ENCODE measurements at places on chromosomes 16 and 17.

DNA sequence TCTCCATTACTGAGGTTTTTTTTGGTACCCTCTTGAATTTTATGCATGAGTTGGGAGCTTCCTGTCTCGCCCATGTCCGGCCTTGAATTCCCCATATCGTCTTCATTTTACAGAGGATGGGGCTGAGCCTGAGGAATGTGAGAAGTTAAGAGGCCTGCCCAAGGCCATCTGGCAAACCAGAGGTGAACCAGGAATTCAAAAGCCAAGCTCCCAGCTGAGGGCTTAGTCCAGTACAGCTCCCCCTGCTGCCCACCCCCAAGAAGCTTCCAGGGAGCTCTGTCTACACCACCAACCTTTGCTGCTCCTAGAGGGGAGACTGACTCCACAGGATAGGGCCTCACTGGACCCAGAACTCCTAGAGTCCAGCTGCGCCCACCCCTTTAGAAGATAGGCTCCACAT, 20.7 kb upstream of the C16orf78 start:
- no peak for DNase-seq

DNA sequence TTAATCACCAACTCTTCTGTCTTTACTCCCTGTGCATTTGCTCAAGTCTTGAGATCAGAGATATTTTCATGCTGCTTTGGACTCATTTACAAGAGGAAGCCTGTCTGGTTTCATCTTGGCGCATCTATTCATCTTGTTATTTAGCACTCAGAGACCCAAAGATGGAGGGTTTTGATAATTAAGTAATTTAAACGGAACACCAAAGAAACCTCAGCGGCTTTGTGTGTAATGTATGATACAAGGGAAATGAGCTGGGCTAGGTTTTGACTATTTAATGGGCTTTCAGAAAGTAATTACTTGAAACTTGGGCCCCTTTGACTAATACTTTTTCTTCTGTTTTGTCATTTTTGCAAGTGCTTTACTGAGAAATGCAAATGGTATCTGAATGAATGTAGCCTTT, 66.2 kb upstream of the CACNG3 start:
- no peak for DNase-seq

- no peak for DNase-seq
These were observed 103.9 kb upstream of the CHMP6 start for GRCh38 chr17:80887639-80888175.

DNA sequence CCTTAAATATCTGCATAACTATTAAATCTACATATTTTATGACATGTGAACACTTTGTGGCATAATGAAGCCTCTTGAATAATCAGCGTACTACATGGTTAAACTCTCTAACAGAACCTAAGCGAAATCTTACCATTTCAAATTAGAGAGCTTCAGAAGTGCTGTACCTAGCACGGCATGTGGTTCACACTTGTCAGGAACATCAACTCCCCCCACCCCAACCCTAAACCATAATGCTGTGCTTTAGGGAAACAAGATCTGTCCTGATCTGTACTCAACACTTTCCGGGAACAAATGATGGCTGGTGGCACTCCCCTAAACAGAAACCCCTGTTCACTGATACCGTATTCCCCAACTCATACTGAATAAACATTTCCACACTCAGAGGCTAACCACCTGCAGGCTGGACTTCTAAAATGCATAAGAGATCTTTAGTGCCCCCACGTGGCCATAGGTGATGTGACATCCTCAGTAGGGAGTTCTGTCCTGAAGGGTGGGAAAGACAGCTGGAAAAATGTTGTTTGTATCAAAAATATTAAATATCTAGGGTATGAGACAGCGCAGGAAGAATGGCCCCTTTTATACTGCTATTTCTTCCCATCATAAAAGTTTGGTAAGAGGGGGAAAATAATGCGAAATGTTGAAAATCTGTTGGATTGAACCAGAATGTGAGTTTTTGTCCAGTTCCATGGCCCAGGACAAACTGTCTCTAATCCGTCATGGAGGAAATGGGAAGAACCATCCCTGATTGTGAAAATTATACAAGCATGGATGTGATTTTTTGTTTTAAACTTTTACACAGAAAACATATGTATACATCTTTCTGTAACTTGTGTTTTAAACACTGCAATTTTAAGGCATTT, 88.6 kb downstream of the USP31 start:
- DNase-seq: peak; percentile 40

- DNase-seq: no peak
These were observed 109.8 kb downstream of the GOSR1 start for GRCh38 chr17:30586818-30587595.

GRCh38 chr17:29924786-29925185, 5.2 kb downstream of the SSH2 start:
- no peak for DNase-seq

DNA sequence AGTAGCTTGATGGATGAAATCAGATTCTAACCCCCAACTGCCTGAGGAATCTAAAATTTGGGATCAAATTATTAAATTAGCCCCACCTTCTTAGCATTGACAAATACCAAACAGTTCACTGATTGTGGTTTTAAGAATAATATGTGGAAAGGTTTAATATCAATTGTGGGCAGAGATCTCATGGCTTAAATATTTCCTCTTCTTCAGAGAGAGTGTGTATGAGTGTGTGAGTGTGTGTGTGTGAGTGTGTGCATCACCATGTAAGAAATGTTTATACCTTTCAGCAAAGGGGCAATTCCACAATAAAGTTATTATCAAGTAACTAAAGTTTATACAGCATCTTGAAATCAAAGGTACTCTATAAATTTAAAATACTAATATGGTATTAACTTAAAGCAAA, 3.2 kb downstream of the SMURF2 start:
- no peak for DNase-seq

DNA sequence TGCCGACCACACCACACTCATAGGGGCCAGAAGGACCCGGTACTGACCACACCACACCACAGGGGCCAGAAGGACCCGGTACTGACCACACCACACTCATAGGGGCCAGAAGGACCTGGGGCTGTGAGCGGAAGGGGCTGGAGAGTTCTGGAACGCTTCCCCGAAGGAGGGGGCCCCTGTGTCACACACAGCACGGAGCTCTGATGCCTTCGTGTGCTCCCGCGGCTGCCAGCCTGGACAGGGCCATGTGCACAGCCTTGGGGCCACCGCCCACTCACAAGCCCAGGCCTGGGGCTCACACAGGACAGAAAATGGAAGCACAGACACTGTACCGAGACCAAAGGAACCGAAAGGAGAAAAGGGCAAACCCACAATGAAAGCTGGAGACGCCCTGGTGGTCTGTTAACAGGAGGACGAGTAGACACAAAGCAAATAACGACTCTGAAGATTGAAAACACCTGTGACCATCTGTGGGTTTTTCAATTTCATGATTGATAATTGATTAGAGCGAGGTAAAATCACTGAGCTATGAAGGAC, 106.5 kb upstream of the METRNL start:
- DNase-seq: no peak

DNA sequence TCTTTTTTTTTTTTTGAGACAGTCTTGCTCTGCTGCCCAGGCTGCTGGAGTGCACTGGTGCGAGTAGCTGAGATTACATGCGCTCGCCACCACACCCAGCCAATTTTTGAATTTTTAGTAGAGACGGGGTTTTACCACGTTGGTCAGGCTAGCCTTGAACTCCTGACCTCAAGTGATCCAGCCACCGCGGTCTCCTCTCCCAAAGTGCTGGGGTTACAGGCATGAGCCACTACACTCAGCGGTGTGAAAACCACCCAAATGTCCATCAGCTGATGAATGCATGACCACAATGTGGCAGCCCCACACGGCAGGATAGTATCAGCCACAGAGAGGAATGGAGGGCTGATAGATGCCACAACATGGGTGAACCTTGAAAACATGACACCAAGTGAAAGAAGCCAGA, 2.1 kb downstream of the P2RX5 start:
- no peak for DNase-seq

- DNase-seq: no peak
These were observed at the start of gene BRD7 for GRCh38 chr16:50368410-50369132. BRD7 (minus strand) TSS chr16:50368988; CDS start chr16:50368774, 214 bp downstream.

GRCh38 chr17:4994081-4994595, 3.2 kb downstream of the INCA1 start:
- peak; percentile 48 for DNase-seq

- DNase-seq: no peak
These were observed 480.5 kb downstream of the CDH11 start for GRCh38 chr16:64641343-64641742.

Data from D721Med (cell line).